ENCODE measurements at places on chromosomes 5 and 9.

- DNase-seq, result no peak
These were observed 8.6 kb downstream of the ABLIM3 start for GRCh38 chr5:149149942-149150341.

- DNase-seq, result no peak
These were observed 599.9 kb downstream of the CSNK1G3 start for GRCh38 chr5:124111886-124112285.

DNA sequence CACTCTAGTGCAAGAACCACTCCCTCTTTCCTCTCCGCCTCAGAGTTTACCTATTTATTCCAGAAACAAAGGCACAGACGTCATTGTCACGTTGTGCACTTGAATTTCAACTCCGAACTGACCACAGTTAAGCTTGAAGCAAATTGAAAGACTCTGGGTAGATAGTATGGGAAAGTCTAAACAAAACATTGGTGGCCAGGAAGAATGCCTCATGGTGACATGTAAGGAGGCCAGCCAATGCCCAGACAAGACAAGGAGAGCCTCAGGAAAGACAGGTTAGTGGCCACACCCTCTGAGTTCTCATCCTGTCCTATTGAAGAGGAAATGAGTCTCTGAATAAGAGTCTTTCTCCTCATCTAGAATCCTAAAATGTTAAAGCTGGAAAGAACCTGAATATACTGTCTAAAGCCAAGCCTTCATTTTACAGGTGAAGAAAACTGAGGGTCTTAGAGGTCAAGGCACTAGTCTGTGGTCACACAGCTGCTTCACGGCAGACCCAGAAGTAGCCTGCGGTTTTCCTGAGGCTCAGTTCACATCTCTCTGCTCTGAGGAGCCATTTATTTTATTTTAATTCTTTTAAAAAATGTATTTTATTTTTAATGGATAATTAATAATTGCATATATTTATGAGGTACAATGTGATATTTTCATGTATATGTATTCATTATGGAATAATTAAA lies 30.2 kb downstream of the ZFAND5 start:
- DNase-seq, result no peak

DNA sequence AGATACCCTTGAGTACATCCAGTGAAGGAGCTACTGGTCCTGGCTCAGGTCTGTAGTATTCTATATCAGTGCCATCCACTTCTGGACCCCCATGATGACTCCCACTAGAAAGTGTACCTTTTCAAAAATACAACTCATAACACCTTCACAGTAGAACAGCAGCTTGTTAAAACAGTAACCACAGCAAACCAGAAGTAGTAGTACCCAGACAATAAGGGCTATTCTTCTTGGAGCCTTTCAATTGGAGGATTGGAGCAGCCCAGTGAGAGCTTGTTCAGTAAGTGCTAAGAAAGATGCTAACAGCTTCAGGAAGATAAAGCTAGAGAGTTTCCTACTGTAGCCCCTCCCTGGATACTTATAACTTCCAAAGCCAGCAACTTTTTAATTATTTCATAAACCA lies 10.1 kb downstream of the ARL14EPL start:
- no peak for DNase-seq

DNA sequence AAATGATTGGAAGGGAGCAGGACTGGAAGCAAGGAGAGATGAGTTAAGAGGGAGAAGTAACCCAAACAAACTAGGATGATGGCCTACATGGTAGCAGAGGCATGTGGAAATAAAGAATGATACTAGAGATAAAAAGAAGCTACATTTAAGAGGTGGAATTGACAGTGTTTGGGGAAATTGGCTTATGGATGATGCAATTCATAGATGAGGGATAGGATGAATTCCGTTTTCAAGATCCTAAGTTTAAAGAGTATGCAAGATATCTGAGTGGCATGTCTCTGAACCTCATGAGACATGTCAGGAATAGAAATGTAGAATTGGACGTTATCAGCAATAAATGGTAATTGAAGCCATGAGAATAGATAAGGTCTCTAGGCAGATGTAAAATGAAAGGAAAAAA lies 73.6 kb downstream of the RPS23 start:
- DNase-seq, result no peak

- peak; percentile 86 for DNase-seq
These were observed 234.2 kb upstream of the ADAMTS16 start for GRCh38 chr5:4905674-4906520.

DNA sequence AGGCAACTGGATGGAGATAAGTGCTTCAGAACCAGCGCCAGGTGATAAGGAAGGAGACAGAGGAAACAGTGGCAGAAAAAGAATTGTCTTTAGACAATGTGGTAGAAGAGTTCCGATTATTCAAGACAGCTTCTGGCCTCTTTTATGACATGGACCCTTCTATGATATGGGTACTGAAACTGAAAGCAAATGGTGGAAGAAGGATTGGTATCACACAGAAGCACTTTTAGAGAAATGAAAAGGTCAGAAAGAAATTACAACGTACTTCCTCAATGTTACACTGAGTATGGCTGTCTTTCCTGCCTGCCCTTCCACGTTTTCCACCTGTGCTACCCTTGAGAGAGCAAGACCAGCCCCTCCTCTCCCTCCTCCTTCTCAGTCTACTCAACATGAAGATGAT lies 959.3 kb downstream of the DNAH5 start:
- no peak for DNase-seq

DNA sequence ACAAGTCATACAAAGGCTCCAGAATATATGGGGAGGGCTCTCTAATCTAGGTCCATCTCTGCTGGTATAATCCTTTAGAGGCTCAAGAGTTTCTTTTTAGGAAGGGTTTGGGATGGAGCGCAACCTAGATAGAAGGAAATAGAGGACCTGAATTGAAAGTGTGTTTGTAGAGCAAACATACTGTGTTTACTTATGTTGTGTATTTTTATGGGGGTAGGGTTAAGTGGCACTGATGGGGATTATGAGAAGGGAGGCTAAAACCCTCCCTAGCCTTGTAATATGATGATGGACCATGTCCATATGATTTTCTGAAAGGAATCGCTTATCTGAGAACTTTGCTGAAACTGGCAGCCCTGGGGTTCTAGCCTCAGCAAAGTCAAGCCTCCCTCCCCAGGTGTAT lies 4.4 kb upstream of the ELL2 start:
- DNase-seq, result no peak

- DNase-seq, result no peak
These were observed 56.4 kb upstream of the GOLPH3 start for GRCh38 chr5:32230356-32231099.

GRCh38 chr5:158947846-158948245 lies 151.9 kb downstream of the EBF1 start:
- DNase-seq, result no peak

DNA sequence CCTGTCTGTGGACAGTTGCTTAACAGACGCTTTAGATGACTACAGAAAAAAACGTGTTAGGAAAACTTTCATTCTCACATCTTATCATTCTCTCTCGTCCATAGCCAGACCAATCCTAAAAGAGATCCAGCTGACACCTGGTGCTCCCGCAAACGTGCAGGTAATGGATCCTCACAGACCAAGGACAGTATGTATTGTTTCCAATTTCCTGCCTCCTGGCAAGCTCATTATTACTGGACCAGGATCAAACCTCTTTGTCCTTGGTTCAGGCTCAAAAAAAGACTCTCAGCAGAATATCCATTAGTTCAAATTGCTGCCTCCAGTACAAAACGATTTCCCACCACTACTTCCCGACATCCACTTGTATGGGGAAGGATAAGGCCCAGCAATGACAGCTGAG lies 62.4 kb downstream of the SERINC5 start:
- DNase-seq, result no peak
